ENCODE measurements at places on chromosomes 6 and 20. TPM values are rescaled to one million over a fixed set of nuclear protein-coding genes. Genes with fewer than 3 reads are reported as not detected.

IL20RA gene
- 12.6 TPM for total RNA-seq

VNN1 gene
- 2.8 TPM for total RNA-seq

C20orf141 gene
- not detected for total RNA-seq

DNA sequence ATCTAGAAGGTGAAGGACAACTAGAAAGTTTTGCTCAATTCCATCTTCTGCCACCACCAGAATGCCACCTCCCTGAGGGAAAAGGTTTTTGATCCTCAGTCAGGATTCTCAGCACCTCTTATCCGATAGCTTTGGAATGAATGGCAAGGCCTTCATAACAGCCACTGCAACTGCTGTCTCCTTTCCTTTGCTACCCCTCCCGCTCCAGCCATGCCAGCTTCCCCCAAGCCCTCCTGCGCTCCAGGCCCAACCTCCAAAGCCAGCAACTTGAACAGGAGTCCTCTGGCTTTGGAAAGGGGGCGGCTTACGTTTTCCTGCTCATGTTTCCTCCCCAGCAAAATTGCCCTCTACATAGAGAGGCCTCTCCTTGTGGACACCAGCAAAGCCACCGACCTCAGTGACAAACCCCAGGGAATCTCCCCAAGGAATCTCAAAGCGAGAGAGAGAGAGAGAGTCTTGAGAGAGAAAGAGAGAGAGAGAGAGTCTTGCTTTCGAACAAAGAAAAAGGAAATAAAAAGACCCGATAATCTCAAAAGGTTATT, 420 bp upstream of the BTN2A1 start:
- DNase-seq: no peak

DNA sequence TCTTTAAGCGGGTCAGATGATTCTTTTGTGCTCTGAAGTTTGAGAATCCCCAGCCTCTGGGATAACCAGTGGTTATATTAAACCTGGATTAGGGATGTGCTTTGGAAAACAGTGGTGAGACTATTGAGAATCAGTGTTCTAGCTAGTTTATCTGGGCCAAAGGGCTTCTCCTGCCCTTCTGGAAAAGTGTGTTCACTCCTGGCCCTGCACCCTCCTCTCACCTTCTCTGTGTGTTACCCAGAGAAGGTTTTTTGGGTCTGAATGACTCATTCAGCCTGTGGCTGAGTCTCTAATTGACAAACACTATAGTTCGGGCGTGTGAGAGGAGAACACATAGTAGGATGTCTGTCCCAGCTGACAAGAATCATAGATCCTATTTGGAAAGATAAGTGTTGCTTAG, 66.7 kb downstream of the LRRC1 start:
- DNase-seq: no peak

DNA sequence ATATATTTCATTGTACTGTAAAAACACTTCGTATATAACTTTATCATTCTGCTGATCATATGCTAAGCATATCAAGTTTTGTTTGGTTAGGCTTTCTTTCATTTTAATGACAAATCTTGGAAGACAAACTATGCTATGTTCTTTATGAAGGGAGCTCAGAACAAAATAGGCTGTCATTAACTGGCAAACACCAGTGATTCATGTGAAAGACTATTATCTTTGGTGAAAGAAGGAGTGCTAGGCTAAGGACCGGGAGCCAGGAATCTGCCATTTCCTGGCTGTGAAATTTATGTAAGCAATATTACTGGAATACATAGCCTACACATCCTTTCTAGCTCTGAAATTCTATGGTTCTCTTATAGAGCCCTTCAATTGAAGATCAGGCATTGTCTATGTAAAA, 136.2 kb upstream of the CCN2 start:
- no peak for DNase-seq

- DNase-seq: no peak
Measured at GRCh38 chr6:108730635-108731515, 117.3 kb upstream of the ARMC2 start.

DNA sequence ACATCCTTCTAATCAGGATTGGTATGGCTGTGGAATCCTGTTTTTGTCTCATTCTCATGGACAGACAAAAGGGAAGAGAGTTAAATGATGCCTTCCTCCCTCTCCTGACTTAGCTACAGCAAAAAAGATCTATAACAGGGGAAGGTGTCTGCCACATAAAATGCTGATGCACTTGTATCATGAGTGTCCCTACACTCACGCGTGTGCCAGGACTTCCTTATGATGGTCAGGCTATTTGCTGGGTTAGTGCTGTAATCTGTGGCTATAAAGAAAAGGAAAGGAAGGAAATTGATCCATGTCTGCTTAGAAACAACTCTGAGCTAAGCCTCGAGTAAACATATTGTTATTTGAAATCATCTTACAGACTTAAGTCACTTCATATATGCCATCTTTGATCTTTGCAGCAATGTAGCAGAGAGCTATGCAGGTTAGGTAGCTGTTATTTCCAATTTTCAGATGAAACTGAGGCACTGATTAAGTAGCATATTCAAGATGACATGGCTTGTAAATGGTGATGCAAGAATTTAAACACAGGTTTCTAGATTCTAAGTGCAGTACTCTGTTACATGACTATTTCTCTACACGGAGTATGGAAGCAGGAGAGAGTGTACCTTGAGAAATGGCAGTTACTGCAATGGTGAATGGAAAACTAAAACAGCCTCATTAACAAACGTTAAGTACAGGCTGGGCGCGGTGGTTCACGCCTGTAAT, 8.4 kb upstream of the DHX35 start:
- DNase-seq: no peak

DNA sequence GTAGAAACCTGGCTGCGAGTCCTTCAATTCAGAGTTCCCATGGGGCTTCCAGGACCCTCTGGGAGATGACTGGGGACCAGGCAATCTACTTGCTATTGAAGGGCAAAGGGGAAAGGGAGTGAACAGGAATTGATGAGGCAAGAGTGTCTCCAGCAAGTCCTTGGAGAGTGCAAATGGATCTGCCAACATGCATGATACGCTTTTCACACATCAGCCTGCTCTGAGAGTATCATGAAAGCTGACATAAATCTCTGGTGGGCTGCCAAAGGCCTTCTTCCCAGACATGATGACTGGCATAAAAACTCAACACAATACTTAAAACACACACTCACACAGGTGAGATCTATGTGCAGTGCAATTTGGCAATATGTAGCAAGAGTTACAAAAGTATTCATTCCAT, 759.1 kb downstream of the PTPRT start:
- DNase-seq: no peak

GRCh38 chr6:143213859-143214376, 153.2 kb downstream of the AIG1 start:
- no peak for DNase-seq

Data from esophagus squamous epithelium (tissue), 5 donors.